NCI-H1092 (cell line): ENCODE measurements at places on chromosomes 16 and 17.

- DNase-seq, result no peak
Measured at GRCh38 chr17:30312226-30312625, 20.5 kb upstream of the BLMH start.

- DNase-seq, result peak; percentile 9
Measured at GRCh38 chr17:35448214-35448898, at the start of gene SLFN13. SLFN13 (minus strand) TSS chr17:35448766; CDS start chr17:35445680, 3,086 bp downstream.

- DNase-seq, result no peak
Measured at GRCh38 chr17:37750768-37751475, 6.1 kb upstream of the HNF1B start.

- DNase-seq, result no peak
Measured at GRCh38 chr16:24925163-24925562, 79.4 kb downstream of the SLC5A11 start.

DNA sequence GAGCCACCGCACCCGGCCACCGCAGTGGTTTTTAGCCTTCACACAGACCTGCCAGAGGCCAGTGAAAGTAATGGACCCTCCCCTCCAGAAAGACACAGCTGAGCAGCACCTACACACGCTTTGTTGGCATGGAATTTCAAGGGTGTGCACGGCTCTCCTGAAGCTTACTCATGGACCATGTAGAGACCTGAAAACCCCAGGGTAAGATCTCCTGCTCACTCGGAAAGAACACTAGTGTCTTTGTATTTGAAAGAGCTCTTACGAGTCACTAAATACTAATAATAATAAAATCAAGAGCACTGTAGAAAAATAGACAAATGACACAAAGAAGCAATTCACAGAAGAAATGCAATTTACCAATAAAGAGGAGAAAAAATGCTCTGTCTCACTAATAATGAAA, 20.0 kb downstream of the SLC43A2 start:
- DNase-seq, result no peak

- no peak for DNase-seq
Measured at GRCh38 chr16:68297908-68298307, 12.8 kb downstream of the SLC7A6OS start.

DNA sequence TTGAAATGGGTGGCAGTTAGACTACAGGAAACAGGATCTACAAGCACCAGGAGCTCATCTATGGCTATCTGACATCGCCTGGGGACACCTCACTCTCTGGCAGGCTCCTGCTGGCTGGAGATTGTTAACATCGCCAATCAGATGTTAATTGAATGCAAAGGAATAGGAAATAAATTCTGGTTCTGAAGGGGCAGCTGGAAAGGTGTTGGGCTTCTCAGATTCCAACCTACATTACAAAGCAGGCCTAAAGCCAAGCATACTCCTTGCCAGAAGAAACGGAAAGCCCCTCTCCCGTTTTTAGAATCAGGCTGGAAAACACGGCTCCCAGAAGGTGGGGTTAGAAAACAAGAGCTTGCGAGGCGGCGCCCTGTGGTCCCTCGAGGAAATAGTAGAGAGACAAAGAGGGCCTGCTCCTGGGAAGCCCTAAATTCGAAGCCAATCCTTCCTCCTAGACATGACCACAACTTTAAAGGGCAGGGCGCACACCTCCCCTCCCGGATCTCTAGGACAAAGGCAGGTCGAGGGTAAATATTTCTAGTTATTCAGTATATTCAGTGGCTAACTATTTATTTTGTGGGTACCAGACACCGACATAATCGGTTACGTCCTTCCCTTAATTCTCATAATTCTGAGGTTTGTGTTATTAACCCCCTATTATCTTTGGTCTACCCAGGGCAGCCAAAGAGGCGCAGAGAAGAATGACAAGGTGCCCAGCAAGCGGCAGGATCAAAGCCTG, 763 bp upstream of the TOM1L1 start:
- DNase-seq, result peak; percentile 45

DNA sequence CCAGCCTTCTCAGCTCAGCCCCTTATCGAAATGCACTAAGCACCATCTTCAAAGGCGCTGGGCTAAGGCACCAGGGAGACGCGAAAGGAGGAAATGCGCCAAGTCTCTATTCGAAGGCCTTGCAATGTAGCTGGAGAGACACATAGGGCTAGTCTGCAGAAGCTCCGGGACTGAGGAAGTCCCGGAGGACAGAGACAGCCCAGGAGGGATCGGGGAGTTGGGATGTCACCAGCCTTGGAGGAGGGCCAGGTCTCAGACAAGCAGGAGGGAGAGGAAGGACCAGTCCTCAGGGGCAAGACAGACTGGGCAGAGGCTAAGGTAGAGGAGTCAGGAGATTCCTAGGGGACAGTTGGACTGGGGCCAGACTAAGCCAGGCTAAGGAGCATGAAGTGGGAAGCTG, 8.5 kb downstream of the C17orf100 start:
- DNase-seq, result no peak

DNA sequence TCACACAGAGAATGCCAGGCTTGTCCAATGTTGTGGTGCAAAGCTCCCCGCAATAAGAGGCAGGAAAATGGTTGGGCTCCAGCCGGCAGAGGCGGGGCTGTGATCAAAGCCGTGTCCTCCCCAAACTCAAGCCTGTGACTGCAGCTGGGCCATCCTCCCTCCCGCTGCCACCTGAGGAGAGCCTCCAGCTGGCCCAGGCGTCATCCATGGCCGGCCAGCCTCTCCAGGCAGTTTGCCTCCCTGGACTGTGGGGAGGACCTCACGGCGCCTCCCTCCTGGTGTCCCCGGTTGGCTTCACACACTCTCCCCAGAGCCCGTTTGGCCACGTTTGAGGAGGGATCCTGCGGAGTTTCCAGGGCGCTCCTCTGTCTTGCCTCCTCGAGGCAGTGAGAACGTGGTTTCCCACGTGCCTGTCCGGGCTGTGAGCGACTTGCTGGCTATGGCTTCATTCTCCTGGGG, 134.1 kb downstream of the IRF8 start:
- no peak for DNase-seq

- no peak for DNase-seq
Measured at GRCh38 chr16:35409503-35409902, 1950.1 kb downstream of the TP53TG3F start.

- DNase-seq, result no peak
Measured at GRCh38 chr17:48270899-48271298, 159.1 kb downstream of the SKAP1 start.

GRCh38 chr17:70938336-70938735, 769.0 kb downstream of the KCNJ2 start:
- DNase-seq, result no peak

DNA sequence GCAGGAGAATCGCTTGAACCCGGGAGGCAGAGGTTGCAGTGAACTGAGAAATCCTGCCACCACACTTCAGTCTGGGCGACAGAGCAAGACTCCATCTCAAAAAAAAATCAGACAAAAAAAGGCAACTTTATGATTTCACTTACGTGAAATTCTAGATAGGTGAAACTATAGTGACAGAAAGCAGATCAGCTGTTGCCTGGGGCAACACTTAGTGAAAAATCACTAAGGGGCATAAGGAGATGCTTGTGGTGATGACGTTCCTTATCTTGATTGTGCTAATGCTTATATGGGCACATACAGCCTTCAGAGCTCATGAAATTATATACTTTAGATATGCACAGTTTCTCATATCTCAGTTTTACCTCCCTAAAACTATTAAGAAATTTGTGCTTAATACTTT, 41.6 kb upstream of the SLC5A10 start:
- no peak for DNase-seq

DNA sequence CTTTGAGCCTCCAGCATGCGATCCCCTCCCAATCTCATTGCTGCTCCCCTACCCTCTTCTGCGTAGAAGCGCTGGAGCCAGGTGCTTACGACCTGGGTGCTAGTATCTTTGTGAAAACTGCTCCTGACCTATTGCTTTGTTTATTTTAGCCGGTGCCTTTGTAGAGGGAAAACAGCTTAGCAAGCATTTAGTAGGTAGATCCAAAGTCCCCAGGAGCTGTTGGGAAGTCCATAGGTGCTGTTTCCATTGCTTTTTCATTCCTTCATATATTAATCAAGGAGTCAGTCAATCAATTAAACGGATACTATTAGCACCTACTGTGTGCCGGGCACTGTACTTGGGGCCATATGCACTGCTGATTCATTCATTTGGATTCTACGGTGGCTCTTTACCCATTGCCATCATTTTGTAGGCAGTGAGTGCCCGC, 497.6 kb downstream of the WWOX start:
- DNase-seq, result no peak

GRCh38 chr16:16006650-16007049, 57.2 kb downstream of the ABCC1 start:
- DNase-seq, result no peak

DNA sequence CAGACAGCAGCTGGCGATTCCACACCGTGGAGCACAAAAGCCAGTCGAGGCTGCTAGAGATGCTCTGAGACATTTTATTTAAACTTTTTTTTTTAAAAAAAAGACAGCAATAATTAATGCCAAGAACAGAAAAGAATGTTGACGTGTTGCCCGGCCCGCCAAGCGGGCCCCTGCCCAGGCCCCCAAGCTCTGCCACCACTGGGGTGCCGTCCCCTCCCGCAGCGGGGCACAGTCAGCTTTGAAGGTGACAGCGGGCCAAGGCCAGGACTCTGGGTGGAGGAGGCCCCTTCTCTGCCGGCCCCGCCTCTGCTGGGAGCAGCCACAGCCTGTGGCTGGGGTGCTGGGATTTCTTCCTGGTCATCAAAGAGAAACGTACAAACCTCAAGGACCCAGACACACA, 9.8 kb downstream of the RNF166 start:
- no peak for DNase-seq

DNA sequence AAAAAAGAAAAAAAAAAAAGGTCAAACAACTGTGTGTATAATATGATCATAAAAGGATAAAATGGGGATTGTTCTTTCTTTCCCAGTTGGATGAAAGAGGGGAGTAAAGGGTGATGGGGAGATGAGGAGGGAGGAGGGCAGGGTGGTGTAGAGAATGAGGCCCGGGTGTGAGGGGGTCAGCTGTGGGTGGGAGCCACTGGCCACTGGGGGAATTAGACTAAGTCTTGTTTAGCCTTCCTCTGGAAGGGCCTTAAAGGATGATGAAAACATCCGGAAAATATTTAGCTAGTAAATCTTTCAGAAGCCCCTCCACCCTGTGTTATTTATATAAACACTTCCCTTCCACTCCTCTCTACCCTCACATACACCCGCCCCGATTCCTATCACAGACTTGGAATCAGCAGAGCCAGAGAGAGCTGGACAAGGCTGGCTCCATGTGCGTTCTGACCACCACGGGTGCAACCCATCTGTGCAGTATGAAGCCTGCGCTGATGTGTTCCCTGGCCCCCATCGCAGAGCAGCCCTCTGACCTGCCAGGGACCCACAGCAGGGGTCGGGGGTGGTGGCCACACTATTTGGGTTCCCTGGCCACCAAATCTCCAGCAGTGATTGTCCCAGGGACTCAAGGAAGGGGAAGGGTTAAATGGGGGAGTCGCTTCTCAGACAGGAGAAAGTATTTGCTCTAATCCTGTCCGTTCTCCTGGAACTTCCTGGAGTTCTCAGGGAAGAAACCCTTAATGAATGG, 72.7 kb downstream of the GAS7 start:
- DNase-seq, result no peak

- no peak for DNase-seq
Measured at GRCh38 chr16:76787394-76787793, 403.6 kb upstream of the MON1B start.

DNA sequence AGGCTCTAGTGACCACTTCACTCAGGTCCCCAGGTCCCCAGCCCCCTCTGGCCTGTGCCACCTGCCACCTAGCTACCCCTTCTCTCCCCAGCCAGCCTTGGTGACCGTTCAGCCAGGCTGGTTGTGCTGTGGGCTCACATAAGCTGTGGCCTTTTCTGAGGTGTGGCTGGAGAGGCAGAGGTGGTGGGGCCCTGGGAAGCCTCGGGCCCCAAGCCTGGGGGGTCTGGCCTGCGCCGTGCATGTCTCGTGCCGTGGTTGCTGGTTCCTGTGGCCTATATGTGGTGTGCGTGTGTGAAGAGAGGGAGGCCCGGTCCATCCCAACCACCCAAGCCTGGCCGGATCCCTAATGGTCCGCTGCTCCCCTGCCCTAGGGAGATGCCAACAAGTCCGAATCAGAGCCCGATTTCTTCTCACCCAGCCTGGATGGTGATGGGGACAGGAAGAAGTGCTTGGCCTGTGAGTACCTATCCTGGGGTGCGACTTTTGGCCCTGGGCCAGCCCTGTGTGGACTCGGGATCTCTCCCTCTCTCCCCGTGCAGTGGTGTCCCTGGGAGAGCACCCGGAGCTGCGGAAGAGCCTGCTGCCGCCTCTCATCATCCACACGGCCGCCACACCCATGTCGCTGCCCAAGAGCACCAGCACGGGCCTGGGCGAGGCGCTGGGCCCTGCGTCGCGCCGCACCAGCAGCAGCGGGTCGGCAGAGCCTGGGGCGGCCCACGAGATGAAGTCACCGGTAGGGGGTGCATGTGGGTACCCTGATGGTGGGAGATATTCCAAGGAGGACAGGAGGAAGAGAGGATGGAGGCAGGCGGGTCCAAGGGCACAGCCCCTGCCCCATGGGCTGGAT, 35.9 kb downstream of the CACNA1G start:
- DNase-seq, result no peak

GRCh38 chr17:44241106-44241624, 21.7 kb upstream of the UBTF start:
- DNase-seq, result no peak

DNA sequence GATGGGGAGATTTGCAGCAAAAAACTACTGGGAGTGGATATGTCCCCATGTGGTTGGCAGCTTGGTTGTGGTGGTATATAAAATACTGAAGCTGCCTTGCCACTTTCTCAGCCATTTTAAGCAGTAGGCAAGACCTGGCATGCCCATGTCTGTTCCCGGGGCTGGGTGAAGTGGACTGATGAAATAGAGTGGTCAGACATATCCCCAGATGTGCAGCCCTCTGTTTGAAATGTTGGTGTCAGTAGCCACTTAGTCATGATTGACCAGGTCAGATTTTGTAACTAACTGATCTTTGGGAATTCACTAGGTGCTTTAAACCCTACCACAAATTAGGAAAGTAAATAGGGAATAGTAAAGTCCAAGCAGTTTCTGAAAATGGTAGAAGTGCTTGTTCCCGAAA, 151.6 kb downstream of the PHKB start:
- no peak for DNase-seq

- DNase-seq, result no peak
Measured at GRCh38 chr17:45184144-45184543, 22.5 kb downstream of the HEXIM2 start.
